ENCODE measurements at places on chromosomes 1 and 21.

- DNase-seq = no peak
Observed at GRCh38 chr1:7610936-7611335, 160.2 kb upstream of the VAMP3 start.

DNA sequence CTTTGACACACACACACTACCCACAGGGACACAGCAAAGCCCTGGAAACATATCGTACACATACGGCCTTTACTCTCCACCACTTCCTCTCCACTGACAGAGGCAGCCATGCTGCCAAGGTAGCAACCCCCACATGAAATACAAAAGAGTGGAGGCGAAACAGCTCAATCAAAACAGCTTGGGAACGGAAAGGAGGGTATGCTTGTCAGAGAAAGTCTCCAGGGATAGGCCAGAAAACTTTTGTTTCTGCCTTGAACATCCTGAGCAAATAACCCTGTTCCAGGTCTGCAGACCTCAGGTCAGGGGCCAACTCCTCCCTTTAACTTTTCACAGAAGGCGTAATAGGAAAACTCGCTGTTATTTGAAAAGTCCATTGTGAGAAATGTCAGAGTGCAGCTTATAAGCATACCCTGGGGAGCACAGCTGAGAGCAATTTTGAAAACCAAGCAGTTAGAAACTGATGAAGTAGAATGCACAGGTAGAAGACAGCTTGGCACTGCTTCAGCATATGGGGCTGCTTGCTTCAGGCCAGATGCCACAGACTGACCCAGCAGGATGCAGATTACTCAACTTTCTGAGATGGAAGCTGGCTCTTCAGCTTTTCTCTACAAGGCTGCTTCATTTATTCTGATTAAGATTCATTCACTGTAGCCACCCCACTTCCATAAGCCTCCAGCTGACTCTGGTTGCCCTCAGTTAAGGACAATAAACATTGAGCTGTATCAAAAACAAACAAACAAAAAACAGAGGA lies 18.0 kb downstream of the KIAA0319L start:
- no peak for DNase-seq

DNA sequence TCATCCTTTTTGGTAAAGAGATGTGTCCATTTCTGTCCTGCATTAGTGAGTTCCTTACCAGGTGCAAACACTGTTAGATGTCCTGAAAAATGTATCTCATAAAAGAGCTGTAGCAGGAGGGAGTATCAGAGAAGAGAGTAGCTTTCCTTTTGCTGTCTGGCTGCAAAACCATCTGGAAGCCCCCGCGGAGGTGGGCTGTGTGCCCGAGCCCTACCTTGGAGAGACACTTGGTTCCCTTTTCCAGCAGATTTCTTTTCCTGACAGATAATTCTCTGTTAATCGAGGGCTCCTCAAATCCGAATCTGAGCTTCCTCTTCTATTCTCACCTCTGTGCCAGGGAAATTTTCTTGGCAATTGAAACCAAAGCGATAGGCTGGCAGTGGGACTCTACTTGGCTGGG lies 53.0 kb downstream of the KIF26B start:
- DNase-seq = no peak

DNA sequence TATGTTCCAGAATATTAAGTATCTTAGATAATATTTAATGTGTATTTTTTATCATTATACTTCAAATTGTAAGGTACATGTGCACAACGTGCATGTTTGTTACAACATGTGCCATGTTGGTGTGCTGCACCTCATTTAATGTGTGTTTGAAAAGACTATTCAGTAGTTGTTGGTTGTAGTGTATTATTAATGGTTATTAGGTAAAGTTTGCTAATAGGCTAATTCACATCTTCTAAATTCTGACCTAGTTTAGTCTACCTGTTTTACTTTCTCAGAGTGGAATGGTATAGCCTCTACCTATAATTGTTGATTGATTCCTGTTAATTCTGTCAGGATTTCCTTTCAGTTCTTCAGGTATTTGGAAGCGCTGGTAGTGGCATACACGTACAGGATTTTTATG lies 153.0 kb downstream of the NCAM2 start:
- DNase-seq = no peak

DNA sequence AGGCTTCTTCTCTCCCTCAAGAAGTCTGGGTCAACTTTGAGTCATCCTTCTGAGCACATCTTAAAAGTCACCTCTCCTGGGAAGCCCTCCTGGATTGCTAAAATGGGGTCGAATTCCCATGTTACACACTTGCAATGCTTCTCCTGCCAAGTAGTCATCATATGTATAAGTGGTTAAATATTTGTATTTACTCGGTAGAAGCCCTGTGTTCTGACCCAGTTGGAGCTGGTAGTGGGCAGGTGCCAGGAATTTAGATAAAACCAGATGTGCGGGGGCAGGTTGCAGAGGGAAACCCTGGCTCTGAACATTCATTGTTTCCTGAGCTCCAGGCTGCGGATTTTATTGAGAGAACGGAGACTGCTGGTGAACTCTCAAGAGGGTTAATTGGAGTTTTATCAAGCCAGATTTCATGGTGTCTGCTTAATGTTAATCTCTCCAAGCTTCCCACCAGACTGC lies 52.8 kb upstream of the RPL11 start:
- DNase-seq = no peak

GRCh38 chr1:235617808-235618207 lies 31.8 kb downstream of the GNG4 start:
- DNase-seq = no peak

- no peak for DNase-seq
Observed at GRCh38 chr21:39153842-39154241, 29.4 kb downstream of the PSMG1 start.

GRCh38 chr1:219629296-219629880 lies 16.5 kb upstream of the ZC3H11B start:
- no peak for DNase-seq

- no peak for DNase-seq
Observed at GRCh38 chr1:22500058-22500457, 48.4 kb downstream of the ZBTB40 start.

- no peak for DNase-seq
Observed at GRCh38 chr1:80457409-80457808, 1343.3 kb upstream of the ADGRL2 start.

DNA sequence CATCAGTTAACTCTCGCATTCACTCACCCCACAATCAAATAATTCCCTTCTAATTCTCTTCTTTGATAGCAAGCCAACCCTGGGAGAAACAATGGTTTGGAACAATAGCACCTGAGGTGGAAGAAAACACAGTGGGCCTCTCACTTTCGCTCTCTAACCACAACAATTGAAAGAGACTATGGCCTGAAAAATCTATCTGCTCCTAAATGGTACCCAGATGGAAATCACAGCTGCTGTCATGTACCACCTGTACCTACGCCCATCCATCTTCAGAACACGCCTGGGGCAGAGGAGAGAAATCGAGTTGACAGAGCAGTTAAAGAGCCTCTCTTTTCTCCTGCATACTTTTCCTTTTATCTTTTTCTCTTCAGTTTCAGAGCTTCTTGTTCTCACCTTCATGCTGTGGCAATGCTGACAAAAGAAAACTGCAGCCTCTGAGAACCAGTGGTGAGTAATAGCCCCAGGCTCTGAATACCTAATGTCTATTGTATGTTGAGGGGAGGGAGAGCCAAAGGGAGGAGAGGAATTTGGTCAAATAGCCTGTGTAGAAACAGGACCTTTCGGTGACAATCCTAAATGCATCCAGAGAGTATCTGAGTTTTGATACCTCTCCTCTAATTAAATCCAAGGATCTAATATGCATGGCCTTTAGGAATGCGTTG lies 57.7 kb downstream of the ZC3H11B start:
- peak; percentile 54 for DNase-seq

- DNase-seq = no peak
Observed at GRCh38 chr1:3207217-3207848, 138.3 kb downstream of the PRDM16 start.

DNA sequence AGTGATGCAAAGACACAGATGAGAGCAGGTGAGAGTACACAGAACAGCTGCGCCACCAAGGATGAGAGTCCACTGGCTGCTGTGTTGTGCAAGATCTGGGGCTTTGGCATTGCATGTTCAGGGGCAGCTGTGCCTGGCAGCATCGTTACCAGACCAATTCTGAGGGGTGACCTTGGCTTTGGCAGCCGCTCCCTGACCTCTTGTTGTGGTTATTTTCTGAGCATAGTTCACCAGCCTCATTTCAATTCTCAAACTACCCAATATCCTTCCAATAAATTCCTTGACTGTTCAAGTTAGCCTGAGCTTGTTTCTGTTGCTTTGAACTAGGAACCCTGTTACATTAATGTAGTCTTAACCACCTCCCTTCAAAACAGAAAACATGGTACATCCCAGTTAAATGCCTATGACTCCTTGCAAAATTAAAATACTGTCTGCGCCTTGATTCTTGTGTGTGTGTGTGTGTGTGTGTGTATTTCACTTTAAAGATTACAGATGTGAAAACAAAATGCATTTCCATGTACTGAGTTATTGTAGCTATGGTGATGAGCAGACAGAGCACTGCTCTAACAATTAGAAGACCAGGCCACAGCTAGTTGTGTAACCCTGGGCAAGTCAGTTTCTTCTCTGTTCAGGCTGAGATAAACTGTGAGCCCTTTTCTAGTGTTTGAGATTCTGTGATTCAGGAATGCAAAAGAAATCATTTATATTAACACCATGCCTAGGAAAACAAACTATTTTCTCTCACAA lies 106.3 kb upstream of the GUCA2B start:
- DNase-seq = peak; percentile 15

GRCh38 chr1:153360190-153360589 lies 2.5 kb downstream of the S100A9 start:
- DNase-seq = no peak

- no peak for DNase-seq
Observed at GRCh38 chr1:223549740-223550139, 115.8 kb downstream of the CAPN8 start.

GRCh38 chr21:37700641-37701202 lies 215.5 kb downstream of the KCNJ6 start:
- DNase-seq = peak; percentile 51

DNA sequence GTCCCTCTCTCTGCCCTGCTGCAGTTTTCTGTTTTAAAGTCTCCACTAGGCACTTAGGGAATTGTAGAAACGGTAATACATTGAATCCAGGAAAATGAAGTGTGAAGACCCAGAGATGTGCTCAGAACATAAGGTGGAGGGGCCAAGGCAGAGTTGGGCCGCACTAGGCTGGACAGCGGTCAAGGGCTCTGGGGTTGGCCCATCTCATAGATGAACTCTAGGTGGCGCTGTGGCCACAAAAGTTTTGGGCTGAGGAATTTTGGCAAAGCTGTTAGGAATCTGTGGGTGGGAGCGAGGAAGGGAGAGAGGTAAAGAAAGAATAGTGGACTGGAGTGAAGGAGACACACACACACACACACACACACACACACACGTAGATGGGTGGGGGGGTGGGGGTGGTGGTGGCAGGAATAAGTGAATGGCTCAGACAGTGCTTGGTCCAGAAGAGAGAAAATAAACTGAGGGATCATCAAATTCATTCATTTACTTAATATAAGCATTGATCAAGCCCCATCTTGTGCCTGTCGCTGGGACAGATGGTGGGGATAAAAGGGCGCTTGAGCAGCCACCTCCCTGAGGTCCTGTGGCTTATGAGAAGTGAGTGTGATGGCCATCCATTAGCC lies 258.5 kb downstream of the TRABD2B start:
- DNase-seq = no peak

DNA sequence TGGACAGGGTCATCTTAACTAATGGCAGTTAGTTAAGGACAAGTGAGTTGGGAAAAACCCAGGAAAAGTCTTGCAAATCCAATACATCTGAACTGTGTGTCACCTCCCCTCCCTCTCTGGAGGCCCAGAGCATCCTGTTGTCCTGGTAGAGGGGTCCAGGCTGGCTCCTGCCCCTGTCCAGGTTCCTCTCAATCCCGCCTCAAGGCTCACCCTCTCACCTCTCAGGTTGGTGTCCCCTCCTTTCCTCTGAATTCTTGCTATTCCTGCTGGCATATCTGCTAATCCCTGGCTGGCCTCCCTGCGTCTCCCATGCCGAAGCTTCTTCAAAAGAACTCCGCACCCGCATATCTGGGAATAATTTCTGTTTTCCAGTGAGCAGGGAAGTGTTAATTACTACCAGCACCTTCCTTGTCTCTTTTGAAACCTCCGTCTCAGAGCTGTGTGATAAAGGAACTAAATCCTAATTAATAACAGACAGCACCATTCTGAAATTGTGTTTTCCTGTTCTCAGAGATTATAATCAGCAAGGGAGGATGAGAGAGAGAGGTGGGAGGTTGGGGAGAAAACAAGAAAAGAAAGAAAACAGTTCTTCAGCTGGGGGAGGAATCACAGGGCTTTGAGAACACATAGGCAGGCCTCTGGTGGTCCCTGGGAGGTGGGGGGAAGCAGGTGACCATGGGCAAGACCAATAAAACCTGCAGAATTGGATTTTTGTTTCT lies 568.0 kb downstream of the PTPRU start:
- DNase-seq = no peak

DNA sequence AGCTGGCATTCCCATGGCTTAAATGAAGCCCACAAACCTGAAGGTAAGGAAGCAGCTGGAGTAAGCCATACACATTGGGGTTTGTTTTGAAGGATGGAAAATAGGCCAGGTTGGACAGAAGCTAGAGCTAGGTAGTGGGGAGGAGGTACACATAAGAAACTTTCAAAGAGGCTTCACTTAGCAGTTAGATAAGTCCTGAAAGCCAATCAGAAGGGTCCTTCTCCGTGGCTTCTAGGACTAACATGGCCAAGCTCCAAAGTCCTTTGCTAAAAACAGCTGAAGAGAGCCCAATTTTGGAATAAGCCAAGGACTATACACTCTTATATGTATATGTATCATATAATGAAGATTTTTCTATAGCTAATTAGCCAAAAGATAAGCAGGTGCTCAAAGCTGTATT lies 1.8 kb downstream of the EYA3 start:
- DNase-seq = no peak

DNA sequence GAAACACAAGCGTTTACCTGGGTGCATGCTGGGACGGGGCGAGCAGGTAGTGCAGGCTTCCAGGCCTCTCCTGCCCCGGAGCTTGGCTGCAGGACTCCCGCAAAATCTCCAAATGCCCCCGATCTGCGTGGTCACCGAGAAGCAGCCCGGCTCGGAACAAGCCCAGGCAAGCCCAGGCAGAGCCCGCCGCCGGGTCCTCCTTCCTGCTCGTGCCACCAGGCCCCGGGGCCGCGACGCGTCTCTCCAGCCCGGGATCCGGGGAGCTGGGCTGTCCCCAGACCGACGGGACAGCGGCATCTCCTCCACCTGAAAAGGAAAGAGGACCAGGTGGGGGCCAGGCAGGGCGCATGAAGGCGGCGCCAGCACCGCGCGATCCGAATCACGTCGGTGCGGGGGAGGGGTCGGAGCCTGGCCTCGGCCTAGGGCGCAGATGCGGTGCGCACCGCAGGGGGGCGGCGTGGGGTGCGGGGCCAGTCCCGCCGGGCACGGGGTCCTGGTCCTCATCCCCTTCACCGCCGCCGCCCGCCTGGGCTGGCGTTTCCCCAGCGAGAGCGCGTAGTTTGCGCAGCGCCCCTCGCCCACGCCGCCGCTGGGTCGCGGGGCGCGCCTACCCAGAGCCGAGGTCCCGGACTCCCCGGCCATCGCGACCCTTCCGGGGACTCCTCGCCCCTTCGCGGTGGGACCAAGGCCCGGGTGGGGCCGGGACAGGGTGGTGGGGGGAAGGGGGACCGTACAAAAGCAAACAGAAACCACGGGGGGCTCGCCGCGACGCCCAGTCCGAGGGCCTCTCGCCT lies 52.4 kb upstream of the H6PD start:
- DNase-seq = no peak
